ENCODE measurements at places on chromosomes 1 and 21.

- DNase-seq = no peak
These were observed 4.8 kb upstream of the ZNF691 start for GRCh38 chr1:42841440-42842147.

DNA sequence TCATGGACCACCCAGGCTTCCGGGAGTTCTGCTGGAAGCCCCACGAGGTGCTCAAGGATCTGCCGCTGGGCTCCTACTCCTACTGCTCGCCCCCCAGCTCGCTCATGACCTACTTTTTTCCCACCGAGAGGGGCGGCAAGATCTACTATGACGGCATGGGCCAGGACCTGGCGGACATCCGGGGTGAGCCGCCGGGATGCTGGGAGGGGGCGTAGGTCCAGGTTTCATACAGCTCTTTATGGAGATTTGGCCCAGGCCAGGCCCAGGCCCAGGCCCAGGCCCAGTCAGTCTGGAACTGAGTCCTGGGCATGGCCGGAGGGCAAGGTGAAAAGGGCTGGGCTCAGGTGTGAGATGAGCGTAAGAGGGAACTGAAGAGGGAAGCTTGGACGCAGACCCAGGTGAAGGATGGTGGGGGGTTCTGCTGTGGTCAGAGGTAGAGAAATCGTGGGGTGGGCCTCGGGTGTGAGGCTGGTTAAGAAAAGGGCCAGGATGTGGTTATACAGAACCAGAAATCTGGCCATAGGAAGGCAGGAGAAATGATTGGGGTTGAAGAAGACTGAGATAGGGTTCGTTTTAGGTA, 23.0 kb downstream of the DISP3 start:
- no peak for DNase-seq

- no peak for DNase-seq
These were observed 10.8 kb upstream of the CDCP2 start for GRCh38 chr1:54163573-54163972.

DNA sequence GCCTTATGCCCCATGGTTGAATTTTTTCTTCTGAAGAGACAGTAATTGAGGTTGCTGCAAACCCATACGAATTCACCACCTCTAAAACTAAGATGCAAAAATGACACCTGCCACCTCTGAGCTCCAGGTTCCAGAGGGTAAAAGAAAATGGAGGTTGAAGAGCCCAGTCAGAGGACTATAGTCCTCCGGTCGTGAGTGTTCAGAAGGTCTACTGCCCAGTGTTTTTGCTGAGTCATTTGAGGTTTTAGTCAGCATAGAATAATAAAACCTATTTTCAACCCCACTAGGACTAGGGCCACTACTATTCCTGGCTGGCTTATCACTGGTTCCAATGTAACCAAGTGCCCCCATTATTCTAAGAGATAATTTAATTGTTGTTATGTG, 12.9 kb upstream of the SLAMF7 start:
- DNase-seq = peak; percentile 29

DNA sequence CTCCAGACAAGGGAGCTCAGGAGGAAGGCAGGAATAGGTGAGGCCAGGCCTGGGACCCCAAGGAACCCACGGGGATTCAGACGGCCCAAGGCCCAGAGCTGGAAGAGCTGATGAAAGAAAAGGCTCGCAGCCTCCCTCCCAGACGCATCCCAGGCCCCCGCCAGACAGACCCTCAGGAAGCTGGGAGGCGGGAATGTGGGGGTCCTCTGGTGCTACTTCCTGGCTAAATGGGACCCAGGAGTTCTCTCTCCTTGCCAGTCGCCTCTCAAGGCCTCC, 430 bp downstream of the FBXO2 start:
- DNase-seq = no peak

DNA sequence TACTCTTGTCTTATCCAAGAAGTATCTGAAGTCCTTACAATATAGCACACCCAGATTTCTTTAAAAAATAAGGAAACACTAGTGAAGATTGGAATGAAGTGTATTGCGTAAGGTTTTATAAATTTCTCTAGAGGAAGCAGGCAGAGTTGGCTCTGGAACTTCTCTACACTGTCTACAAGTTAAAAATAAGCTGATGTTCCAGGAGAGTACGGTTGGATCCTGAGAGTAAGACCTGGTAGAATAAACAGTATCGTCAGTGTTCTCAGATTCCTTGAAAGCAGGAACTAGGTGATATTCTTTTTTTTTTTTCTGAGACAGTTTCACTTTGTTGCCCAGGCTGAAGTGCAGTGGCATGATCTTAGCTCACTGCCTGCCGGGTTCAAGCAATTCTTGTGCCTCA, 107.9 kb downstream of the USP25 start:
- peak; percentile 81 for DNase-seq

- DNase-seq = peak; percentile 50
These were observed 76.5 kb upstream of the BTG3 start for GRCh38 chr21:17688912-17689874.

GRCh38 chr21:42674351-42674940, 21.0 kb downstream of the PDE9A start:
- DNase-seq = no peak

DNA sequence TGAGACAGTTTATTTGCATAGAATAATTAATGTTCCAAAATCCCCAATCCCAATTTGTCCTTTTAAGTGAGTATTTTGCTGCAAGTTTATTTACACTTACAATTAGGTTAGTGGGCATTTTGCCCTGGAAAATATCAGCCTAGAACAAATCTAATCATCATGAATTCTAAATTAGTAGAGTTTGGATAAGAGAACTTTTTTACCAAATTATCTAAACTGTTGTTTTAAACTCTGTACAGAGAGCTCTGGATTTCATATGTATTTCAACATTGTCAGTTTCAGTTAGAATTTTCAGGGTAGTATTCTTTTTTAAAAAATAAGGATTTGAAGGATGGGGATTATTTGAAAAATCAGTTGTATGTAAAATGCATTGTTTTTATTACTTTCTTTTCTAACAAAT, 27.8 kb upstream of the UBE2U start:
- no peak for DNase-seq

DNA sequence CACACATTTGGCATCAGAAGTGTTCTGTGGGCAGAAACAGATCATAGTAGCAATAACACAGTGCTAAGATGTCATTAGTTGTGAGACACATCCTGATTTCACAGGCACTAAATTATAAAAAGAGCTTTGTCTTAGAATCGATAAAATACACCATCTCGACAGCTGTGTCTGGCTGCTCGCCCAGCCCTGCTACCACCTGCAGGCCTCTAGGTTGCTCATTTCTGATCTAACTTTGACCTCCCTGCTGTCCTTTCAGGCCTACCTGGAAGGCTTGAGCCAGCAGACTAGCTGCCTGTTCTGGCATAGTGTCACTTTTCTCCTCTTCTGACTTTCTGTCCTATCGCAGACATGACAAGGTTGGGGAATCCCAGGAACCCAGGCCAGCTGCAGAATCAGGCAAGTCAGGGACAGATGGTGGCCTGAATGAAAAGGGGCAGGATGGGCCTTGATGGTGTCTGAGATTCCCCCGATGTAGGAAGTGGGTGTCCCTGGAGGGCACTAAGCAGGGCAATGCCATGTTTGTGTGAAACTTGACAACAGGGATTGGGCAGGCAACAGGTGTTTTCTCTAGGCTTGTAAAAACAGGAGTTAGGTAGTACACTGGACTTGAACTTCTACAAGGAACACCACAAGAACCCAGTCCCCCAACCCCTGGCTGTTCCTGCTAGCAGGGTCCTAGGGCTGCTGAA, 66.6 kb upstream of the RHOU start:
- no peak for DNase-seq

GRCh38 chr1:47478090-47478489, 40.2 kb downstream of the FOXD2 start:
- DNase-seq = peak; percentile 37

DNA sequence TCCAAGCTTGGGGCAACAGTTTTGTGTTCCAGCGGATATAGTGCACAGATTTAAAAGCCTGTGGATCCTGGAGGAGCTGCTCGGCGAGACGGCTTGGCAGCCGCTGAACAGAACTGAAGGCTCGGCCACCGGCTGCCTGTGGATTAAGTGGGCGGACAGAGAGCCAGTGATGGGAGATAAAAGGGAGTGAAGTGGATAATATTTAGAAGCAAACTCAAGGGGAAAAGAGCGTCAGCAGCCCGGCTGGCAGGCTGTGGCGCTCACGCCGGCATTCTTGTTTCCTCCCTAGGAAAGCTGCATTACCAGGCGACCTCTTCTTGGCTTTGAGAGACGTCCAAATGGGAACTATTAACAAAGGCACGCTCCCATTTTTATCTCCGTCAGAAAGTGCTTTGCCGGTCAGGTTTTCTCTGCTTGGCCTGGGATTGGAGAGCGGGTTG, 10.4 kb downstream of the TRABD2B start:
- DNase-seq = peak; percentile 50

DNA sequence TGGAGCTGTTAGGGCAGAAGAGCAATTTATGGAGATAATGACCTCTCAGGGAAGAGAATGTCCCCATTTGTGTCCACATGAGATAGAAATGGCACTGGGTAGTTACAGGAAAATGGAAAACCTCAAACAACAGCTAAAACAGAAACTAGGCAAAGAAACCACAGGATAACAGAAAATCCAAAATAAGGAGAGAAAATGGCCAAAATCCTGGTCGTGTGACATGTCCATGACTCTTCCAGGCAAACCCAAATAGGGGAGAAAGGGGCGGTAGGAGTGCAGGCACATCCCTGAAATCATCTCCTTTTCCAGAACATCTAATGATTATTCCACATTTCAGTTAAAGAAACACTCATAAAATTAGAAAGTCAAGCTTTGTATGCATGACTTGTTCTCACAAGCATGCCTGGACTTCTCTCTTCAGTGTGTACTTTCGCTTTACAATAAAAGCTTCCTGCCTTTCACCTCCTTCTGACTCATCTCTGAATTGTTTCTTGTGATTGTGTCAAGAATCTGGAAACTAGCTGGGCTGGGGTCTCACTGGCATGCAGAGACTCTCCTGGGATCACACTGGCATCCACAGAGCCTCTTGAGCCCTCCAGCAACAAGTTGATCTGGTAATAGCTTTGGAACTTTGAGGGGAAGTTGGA, 171.4 kb upstream of the ZP4 start:
- peak; percentile 87 for DNase-seq

DNA sequence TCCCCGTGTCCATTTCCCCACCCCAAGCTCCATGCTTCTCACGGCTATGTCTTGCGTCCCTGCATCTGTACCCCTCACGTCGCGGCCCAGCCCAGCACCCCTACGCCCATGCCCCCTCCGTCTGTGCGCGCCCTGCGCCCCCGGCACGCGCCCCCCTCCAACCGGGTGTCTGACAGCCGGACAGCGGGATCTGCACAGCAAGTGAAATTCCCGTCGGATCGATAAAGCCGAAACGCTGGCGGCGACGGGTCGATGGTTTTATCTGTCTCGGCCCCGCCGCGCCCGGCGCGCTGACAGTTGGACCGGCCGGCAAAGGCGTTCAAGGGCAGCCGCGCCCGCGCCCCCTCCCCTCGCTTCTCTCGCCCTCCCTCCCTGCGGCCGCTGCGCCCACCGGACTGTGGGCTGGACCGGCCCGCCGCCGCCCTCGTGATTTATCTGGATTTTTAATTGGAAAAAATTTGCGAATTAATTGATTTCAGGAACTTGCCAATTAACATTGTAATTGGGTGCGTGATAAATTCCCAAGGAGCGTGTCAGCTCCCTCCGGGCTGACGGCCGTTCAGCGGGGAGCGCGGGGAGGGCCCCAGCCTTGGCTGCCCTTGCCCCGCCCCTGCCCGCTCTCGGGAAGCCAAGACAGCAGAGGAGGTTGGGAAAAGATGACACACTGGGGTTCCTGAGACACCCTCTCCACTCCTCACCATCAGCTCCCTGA, 57.1 kb downstream of the TMEM53 start:
- no peak for DNase-seq

DNA sequence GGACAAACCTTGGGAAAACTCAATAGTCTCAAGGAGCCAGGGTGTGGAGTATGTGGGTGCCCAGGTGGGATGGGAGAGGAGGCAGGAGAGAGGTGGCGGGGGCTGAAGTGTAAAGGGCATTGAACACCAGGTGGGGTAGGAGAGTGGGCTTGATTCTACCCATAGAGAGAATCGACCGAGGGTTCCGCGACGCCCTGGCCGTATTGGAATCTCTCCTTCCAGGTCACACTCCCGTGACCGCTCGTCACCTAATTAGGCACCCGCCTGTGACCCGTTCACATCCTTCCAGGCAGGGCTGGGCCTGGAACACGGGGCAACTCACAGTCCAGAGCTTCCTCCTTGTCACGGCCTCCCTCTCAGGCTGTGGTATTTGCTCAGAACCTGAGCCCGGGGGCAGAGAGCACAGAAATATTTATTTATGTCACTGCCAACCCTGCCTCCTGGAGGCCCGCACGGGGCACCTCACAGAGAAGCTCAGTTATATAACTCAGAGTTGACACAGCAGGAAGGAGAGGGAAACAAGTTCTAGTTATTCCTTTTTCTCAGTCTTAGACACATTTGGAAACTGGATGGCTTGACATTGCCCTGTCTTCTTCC, 12.0 kb downstream of the NCMAP start:
- no peak for DNase-seq

DNA sequence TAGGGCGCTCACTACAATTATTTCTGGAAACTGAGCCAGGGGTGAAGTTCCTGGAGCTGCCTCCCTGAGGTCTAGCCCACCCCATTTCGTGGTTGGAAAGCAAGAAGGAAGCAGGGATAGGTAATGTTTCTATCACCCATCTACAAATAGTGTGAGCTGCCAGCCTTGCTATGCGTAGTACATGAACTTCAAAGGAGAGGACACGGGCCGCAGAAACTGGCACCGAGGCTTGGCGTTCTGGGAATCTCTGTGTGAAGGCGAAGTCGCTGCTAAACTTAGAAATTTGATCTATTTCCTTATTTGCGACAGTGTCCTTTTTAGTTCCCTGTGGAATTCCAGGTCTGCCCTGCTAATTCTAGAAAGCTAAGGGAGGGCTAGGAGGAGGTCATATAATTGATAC, 49.6 kb upstream of the NTPCR start:
- no peak for DNase-seq

DNA sequence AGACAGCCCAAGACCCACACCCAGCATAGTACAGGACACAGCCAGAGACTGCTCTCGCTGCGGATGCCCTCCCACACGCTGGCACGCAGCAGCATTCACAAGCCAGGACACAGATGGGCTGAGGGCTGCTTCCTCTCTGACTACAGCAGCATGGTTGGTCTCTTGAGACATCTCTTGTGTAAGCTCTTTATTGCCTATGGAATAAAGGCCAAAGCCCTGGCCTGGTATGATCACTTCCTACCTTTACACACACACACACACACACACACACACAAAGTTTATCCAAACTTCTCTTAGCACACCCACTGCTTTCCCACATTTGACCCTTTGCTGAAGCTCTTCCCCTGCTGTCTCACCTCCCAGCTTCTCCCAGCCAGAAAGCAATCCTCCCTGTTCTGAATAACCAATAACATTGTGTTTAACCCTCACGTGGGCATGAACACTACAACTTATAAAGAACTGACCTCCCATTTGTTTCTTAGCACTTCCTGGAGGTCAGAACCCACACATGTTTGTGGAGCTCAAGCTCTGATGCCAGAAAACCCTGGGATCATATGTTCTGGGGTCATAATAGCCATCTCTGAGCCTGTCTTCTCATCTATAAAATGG, 1.2 kb upstream of the LUZP1 start:
- peak; percentile 85 for DNase-seq

- no peak for DNase-seq
These were observed 726 bp upstream of the CYB5R1 start for GRCh38 chr1:202967684-202968281.

GRCh38 chr1:18464665-18465050, 16.1 kb upstream of the KLHDC7A start:
- DNase-seq = no peak
